ENCODE measurements at places on chromosomes 13 and 19.

DNA sequence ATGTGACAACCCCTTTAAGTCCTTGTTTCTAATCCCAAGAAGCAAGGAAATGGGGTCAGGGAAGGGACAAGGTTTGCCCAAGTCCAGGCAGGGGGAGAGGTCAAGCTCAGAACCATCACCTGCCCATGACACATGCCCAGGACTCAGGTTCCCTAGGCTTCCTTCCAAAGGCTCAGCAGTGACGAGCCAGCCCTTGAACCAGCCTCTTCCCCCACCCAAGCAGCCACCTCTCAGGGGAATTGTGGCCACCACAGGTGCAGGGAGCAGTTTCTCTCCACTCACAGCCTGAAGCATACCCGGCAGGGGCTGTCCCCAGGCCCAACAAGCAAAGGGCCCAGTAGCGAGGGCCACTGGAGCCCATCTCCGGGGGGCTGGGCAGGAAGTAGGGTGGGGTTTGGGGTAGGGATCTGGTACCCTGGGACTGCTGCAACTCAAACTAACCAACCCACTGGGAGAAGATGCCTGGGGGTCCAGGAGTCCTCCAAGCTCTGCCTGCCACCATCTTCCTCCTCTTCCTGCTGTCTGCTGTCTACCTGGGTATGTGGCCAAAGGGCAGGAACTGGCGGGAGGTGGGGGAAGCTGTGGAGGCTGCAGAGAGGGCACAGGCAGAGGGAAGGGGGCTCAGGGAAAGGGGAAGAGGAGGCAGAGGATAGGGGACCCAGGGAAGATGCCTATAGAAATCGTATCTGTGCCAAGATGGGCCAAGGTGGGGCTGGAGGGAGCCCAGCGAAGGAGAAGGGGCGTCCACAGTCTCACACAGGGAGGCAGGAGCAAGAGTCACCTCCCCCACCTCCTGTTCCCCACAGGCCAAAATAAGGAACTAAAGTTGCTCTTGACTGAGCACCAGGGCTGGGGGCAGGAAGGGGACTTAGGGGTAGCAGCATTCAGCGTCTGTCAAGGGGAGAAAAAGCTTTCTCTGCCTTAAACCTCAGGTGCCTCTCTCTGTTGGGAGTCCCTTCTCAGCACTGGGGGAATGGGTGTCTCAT, at the start of gene CD79A:
Gene CD79A (plus strand): TSS at position 433 of the 986 bp plus-strand sequence. CDS start 26 bp downstream, at position 459.
- no peak for DNase-seq

GRCh38 chr13:29917650-29918049, 67.2 kb upstream of the UBL3 start:
- DNase-seq, result no peak

DNA sequence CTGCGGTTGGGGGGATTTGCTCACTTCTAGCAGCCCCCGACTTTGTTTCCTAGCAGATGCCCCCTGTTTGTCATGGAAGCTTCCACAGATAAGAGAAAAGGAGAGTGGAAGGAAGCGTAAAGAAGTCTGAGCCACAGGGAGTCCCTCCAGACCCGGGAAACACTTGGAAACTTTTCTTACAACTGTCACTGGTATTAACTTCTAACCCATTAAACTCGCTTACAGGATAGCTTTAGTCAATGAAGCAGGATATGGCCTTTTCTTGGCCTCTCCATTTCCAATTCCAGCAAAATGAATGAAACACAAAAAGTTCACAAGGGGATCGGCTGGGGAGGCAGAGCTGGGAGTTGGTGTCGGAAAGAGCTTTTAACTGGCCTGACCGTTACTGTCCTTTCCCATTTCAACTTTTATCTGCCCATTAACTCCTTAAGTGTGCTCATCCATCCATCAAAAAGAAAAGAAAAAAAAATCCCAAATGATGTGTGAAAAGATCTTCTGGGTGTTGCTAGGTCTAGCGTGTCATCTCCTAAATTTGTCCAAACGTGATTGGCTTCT, 231.9 kb upstream of the ARGLU1 start:
- DNase-seq, result no peak

GRCh38 chr13:44198826-44199225, 174.8 kb upstream of the SERP2 start:
- DNase-seq, result no peak

GRCh38 chr13:104163866-104164630, 1097.8 kb upstream of the SLC10A2 start:
- DNase-seq, result no peak

GRCh38 chr19:7545300-7545699, 9.8 kb downstream of the PNPLA6 start:
- no peak for DNase-seq

GRCh38 chr19:406135-406781, 2.7 kb downstream of the C2CD4C start:
- no peak for DNase-seq

- DNase-seq, result no peak
Measured at GRCh38 chr19:17893766-17894165, 22.0 kb downstream of the SLC5A5 start.

DNA sequence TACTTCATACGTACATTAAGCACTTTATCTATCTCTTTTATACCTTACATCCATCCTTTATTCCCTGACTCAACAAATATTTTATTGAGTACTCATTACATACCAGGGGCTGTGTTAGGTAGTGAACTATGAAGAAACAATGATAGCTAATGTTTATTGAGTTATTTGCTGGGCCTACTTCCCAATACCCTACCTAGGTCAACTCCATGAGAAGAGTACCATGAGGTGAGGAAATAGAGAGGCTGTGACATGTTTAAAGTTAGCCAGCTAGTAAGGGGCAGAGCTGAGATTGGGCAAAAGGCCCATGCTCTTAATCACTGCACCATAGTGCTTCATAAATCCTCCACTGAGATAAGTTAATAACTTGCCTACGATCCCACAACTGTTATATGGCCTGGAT, 79.9 kb downstream of the FREM2 start:
- DNase-seq, result no peak

DNA sequence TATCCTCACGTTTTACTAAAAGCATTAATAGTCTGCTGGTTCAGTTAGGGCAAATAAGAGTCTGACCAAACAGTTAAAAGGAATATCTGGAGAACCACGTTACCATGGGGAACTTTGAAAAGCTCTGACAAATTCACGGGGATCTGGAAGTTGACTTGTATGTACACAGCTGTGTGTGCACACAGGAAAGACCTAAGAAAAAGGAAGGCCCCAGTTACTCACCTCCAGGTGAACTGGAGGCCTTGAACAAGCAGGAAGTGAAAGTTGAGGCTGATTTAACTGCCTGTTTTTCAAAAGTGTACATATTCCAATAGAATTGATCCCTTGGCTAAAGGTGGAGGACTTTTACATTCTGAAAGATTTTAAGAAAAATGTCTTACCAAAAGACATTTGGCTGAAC, 1891.6 kb upstream of the PCDH20 start:
- DNase-seq, result no peak

- no peak for DNase-seq
Measured at GRCh38 chr13:77172650-77173049, 145.7 kb upstream of the FBXL3 start.

DNA sequence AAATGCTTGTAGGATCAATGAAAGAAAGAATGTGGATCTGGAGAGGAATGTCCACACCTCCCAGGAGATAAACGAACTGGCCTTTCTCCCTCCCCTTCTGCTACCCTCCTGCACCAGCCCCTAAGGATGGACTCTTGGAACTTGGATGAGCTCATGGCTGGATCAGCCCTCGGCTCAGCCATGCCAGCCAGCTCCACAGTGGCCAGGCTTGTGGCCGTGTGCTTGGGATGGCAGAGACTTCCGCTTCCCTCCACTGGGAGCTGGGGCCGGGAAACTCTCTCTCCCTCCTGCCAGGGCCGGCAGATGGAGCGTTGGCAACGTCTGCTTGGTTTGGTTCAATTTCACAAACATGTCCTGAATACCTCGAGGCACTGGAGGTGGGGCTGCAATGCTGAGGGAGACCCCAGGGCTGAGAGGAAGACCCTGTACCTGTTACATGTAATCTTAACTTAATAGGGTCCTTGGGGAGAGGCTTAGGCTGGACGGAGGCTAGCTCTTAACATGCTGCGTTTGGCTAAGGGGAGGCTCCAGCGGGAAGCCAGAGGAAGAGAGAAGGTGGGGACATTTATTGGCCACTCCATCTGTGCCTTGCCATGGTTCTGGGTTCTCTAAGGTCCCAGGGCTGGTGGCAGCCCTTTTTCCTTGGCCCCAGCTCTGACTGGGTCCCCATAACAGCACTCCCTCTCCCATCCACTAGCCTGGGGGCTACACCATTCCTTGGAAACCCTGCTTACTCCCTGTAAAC, 152.5 kb downstream of the IER2 start:
- DNase-seq, result no peak

DNA sequence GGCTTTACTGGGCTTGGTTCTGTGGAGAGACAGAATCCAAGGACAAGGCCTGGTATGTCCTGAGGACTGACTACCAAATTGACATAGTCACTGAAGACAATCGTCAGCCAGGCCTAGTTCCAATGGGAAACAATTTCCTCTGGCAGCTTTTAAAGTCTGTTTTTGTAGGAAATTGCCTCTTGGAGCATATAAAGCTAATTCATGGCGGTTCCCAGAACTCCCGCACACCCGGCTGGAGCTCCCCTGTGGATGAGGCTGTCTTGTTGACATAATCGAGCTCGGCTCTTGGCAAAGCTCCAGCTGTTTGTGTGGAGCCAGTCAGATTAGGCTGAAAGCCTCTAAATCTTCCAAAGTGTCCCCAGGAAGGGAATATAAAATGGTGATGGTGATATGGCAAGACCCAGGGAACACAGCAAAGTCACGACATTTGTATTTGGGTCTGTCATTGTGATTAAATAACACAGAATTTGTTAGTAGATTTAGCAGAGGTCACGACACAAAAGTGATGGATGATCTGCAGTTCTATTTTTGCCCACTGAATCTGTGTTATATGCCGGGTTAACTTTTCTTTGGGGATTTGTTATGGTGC, 395.0 kb downstream of the PCDH9 start:
- peak; percentile 74 for DNase-seq

DNA sequence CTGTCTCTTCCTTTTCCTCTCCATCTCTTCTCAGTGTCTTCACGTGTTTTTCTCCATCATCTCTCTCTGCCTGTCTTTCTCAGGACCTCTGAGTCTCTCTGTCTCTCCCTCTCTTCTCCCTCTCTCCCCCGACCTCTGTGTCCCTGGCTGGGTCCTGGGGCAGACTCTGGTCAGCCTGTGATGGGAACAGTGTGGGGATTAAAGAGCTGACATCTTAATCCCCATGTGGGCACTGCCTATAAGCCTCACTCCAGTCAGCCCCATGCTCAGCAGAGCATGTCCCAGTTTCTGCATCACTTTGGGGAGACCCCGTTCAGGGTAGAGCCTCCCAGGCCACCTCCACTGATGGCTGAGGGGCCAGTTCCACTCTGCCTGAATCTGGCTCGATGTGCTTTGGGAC, 16.2 kb downstream of the EGLN2 start:
- DNase-seq, result no peak

GRCh38 chr13:68727165-68727564, 1380.5 kb upstream of the ATXN8OS start:
- DNase-seq, result no peak

DNA sequence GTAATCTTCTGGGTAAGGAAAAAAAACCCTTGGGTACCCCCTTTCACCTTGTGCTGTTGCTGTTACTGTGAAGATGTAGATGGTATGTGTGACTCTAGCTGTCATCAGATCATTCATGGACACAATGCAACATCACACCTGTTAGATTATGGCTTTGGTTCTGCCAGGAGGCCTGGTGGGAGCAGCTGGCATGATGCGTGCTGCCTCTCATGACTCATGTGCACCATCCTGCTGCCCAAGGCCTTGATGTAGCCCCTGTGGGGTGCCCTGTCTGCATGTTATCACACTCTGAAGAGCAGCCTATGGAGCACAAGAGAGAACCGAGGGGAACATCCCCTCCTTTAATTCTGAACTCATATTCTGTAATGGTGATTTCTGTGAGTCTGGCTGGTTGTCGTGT, 57.7 kb upstream of the TEX29 start:
- DNase-seq, result no peak

- no peak for DNase-seq
Measured at GRCh38 chr13:112702986-112703379, 13.1 kb downstream of the ATP11A start.

DNA sequence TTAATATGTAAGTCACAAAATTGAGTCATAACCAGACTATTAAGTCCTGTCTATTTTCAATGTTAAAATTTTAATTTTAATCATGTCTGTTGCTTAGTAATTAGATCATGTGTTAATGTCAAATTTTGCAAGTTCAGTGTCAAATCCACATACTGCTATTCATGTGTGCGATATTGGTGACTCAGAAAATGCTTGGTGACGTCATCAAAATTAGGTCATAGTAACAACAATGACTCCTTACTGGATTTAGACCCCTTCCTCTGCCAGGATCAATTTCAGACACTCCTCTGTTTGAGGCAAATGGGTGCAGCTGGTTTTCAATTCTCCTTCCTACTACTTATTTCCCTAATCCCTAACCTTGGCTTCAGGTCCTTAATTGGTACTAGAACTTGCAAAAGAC, 1394.3 kb upstream of the SLC10A2 start:
- no peak for DNase-seq

DNA sequence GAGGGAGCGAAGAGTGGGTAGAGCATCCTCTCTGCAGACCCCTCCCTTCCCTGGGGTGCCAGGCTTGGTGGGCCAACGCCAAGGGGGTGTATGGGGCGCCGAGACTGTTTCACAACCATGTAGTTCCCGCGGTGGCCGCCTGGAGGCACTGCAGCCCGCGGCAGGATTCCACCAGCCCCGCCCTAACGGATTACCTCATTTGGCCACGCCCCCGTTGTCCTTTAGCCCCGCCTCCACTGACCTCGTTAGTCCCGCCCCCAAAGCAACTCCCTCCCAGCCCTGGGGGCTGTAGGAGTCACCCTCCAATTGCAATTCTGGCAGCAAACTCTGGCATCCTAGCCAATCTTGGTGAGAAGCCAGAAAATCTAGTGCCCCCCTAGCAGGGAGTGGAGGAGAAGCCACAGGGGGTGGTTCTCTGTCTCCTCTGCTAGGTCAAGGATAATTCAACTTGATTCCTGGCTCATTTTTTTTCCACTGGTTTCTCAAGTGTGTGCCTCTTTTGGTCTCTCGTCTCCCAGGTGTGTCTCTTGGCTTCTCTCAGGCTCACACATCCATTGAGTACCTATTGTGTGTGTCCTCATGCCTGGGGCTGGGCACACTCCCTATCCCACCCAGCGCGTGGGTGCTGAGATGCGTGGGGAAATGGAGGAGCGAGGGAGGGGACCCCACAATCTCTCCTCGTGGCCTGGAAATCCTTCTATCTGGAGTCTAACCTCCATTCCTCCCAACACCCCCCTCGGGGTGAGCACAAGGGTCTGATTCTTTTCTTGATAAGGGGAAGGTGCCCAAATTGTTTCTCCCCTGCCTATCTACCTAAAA, 2.0 kb downstream of the OLFM2 start:
- peak; percentile 17 for DNase-seq

- DNase-seq, result peak; percentile 15
Measured at GRCh38 chr19:18895824-18896341, at the start of gene CERS1. Gene CERS1, minus strand, starts transcription at chr19:18896158. Its CDS starts 86 bp downstream, at chr19:18896072.

DNA sequence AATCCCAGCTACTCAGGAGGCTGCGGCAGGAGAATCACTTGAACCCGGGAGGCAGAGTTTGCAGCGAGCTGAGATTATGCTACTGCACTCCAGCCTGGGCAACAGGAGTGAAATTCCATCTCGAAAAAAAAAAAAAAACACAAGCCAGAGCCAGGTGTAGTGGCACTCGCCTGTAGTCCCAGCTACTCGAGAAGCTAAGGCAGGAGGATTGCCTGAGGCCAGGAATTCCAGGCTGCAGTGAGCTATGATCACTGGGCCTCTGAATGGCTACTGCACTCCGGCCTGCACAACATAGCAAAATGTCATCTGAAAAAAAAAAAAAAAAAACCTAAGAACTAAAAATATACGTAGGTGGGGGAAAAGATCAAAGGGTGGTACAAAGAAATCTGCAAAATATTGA, 19.4 kb downstream of the EPS15L1 start:
- DNase-seq, result no peak

GRCh38 chr13:28611654-28612131, 47.2 kb upstream of the POMP start:
- no peak for DNase-seq

Data from NCI-H524 (cell line).